ENCODE measurements at places on chromosomes 1 and 21. TPM values are rescaled to one million over a fixed set of nuclear protein-coding genes. Genes with fewer than 3 reads are reported as not detected.

DNA sequence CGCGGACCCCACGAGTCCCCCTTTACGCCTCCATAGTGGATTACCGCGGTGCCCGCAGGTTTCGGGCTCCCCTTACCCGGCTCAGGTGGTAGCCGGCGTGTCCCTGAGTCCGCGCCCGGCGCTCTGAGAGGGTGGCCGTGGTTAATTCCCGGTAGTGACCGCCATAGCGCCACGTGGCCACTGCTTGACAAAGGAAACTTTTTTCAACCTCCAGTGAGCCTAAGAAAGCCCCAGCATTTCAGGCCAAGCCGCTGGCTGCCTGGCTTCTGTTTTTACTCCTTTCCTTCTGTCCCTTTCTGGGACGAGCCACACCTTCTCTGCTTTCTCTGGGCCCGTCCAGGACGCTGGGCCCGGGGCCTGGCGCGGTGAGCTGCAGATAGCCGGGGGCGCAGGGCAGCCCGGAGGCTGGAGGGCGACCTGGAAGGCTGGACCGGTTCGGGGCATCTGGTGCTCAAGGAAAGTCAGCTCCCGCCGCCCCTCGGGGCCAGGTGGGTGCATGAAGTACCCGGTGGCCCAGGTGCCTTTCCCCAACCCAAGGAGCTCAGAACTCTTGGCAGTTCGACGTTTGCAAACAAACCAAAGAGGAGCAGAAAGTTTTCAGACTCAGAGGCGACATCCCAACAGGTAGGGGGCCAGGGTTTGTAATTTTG lies 540 bp upstream of the C1orf198 start:
- H3K36me3 ChIP-seq, result no peaks in the 10 kb centered on the region
- DNase-seq, result peak; percentile 71
- peaks cover 36% of the 10 kb centered on the region for H3K4me1 ChIP-seq

GRCh38 chr1:16721871-16722641 lies 18.3 kb upstream of the RNU1-4 start:
- H3K27ac ChIP-seq, result no peak overlapping the region
- H3K27me3 ChIP-seq, result peaks cover 55% of the 10 kb centered on the region
- DNase-seq, result no peak
- H3K4me1 ChIP-seq, result no peaks in the 10 kb centered on the region
- no peaks in the 10 kb centered on the region for H3K36me3 ChIP-seq

GRCh38 chr21:30395731-30396130 lies at the start of gene KRTAP13-1:
TSS of gene KRTAP13-1 (plus strand) at chr21:30396031. CDS start at chr21:30396087, 56 bp downstream.
- no peak within 1 kb of the TSS for H3K27ac ChIP-seq
- DNase-seq, result no peak

- H3K27ac ChIP-seq, result no peak overlapping the region
- no peaks in the 10 kb centered on the region for H3K4me1 ChIP-seq
- no peak overlapping the region for H3K4me3 ChIP-seq
These were observed 369.7 kb upstream of the RGS18 start for GRCh38 chr1:191788551-191788950.

DNA sequence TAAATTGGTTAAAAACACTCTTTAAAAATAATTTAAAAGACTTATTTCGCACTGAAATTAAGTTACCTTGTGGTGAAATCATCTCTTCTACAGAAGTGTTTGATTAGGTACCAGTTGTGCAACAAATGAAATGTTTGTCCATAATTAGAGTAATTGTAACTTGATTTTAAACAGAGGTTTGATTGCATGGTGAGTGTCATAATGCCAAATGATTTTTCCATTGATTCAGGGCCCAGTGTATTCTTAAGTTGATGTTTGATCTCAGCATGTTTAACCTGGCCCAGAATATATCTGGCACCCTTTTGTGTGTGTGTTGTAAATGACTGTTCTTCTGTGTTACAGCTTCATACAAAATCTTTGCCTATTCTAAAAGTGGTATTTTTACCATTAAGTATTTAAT lies 28.5 kb downstream of the LRRC8B start:
- H3K4me1 ChIP-seq, result peaks cover 9% of the 10 kb centered on the region
- no peaks in the 10 kb centered on the region for H3K27me3 ChIP-seq
- peak overlapping the region; percentile 71 for H3K27ac ChIP-seq

GRCh38 chr1:3530926-3531818 lies 76.7 kb downstream of the ARHGEF16 start:
- peak; percentile 79 for DNase-seq
- H3K27me3 ChIP-seq, result no peaks in the 10 kb centered on the region
- no peaks in the 10 kb centered on the region for H3K36me3 ChIP-seq
- H3K27ac ChIP-seq, result peak overlapping the region; percentile 48
- peaks cover 21% of the 10 kb centered on the region for H3K4me1 ChIP-seq

GRCh38 chr1:221816899-221817298 lies 75.0 kb upstream of the DUSP10 start:
- H3K27me3 ChIP-seq, result no peaks in the 10 kb centered on the region
- H3K36me3 ChIP-seq, result no peaks in the 10 kb centered on the region
- no peak overlapping the region for H3K27ac ChIP-seq

GRCh38 chr1:90114521-90115141 lies 119.7 kb downstream of the ZNF326 start:
- H3K4me3 ChIP-seq, result no peak overlapping the region
- H3K4me1 ChIP-seq, result no peaks in the 10 kb centered on the region
- peaks cover 3% of the 10 kb centered on the region for H3K27me3 ChIP-seq
- DNase-seq, result peak; percentile 22
- H3K36me3 ChIP-seq, result no peaks in the 10 kb centered on the region

GRCh38 chr1:157193219-157193618 lies 55.0 kb upstream of the ETV3 start:
- H3K4me1 ChIP-seq, result no peaks in the 10 kb centered on the region
- DNase-seq, result no peak
- H3K4me3 ChIP-seq, result no peak overlapping the region
- H3K27me3 ChIP-seq, result peaks cover 14% of the 10 kb centered on the region
- H3K36me3 ChIP-seq, result no peaks in the 10 kb centered on the region

DNA sequence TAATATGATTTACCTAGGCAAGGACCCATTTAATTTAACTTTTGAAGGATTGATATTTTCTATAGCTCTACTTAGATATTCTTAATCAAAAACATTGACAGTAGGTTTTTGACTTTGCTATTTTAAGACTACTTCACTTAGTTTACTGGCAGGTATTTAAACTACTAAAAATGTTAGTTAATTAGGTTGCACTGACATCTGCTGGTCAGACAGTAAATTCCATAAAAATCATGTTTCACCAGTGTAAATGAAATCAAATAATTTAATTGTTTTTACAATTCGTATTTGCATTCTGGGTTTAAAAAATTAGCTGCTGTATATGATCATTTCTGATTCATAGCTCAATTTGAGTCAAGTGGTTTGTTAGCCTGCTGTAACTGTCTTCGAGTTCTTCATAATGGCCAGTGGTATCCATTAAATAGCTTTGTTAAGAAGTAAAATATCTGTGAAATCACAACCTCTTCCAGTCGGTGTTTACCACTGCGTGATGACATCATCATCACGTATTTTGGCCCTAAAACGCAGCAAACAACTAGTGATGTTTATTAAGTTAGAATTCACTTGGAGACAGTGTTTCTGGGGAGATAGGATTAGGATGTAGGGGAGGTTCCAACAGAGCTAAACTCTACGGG lies 26.2 kb downstream of the EXTL2 start:
- H3K27ac ChIP-seq, result no peak overlapping the region
- no peaks in the 10 kb centered on the region for H3K27me3 ChIP-seq
- no peaks in the 10 kb centered on the region for H3K36me3 ChIP-seq
- peak; percentile 52 for DNase-seq

DNA sequence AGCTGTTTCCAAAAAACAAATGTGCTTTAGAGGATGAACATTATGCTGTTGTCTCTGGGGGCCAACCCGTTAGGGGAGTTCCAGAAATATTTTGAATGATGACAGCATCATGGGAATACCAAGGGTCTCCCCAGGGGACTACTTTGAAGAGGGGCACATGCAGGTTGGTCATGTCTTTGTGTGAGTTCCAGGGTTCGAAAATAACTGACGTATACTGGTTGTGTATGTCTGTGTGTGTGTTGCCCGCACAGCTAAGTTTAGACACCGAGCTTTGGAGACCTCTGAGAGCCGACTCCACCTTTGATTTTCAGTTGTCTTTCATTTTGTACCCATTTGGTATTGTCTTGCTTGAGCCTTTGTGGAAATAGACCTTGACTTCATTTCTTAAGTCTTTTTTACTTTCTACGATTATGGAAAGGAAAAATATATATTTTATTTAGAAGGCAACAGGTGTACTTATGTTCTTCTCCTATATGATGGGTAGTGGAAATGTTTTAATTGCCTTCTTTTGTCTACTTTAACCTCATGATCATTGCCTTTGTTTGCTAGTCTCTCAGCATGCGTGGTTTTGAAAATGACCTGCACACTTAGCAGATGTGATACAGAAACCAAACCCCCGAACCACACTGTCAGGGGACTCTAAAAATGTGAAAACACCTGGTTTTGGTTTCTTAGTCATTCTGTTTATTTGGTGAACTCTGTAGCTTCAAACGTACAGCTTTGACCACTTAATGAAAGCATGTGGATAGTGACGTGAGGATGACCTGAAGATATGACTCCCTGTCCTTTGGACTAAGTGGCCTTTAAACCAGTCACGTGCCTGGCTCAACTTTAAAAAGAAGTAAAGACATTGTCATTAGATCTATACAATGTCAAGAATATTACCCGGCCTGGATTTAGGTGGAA lies 56.5 kb downstream of the GALNT2 start:
- no peak for DNase-seq
- H3K36me3 ChIP-seq, result peaks cover 8% of the 10 kb centered on the region
- no peak overlapping the region for H3K27ac ChIP-seq
- no peaks in the 10 kb centered on the region for H3K27me3 ChIP-seq

GRCh38 chr21:43817157-43818086 lies 28.0 kb downstream of the RRP1 start:
- no peaks in the 10 kb centered on the region for H3K36me3 ChIP-seq
- H3K27ac ChIP-seq, result no peak overlapping the region
- H3K4me3 ChIP-seq, result no peak overlapping the region
- DNase-seq, result no peak
- peaks cover 2% of the 10 kb centered on the region for H3K4me1 ChIP-seq

- peak overlapping the region; percentile 99 for H3K27ac ChIP-seq
- no peaks in the 10 kb centered on the region for H3K36me3 ChIP-seq
- H3K4me3 ChIP-seq, result peak overlapping the region; percentile 7
- DNase-seq, result no peak
- H3K27me3 ChIP-seq, result peaks cover 15% of the 10 kb centered on the region
These were observed 3.0 kb downstream of the HLX start for GRCh38 chr1:220882061-220882891.

- no peaks in the 10 kb centered on the region for H3K36me3 ChIP-seq
- DNase-seq, result no peak
- no peak overlapping the region for H3K4me3 ChIP-seq
- H3K27me3 ChIP-seq, result no peaks in the 10 kb centered on the region
These were observed 22.0 kb downstream of the SLC44A5 start for GRCh38 chr1:75588779-75589475.

- H3K4me3 ChIP-seq, result no peak overlapping the region
- no peak for DNase-seq
- no peaks in the 10 kb centered on the region for H3K36me3 ChIP-seq
- no peaks in the 10 kb centered on the region for H3K27me3 ChIP-seq
- H3K27ac ChIP-seq, result no peak overlapping the region
These were observed 66.4 kb upstream of the SOD1 start for GRCh38 chr21:31592963-31593560.

DNA sequence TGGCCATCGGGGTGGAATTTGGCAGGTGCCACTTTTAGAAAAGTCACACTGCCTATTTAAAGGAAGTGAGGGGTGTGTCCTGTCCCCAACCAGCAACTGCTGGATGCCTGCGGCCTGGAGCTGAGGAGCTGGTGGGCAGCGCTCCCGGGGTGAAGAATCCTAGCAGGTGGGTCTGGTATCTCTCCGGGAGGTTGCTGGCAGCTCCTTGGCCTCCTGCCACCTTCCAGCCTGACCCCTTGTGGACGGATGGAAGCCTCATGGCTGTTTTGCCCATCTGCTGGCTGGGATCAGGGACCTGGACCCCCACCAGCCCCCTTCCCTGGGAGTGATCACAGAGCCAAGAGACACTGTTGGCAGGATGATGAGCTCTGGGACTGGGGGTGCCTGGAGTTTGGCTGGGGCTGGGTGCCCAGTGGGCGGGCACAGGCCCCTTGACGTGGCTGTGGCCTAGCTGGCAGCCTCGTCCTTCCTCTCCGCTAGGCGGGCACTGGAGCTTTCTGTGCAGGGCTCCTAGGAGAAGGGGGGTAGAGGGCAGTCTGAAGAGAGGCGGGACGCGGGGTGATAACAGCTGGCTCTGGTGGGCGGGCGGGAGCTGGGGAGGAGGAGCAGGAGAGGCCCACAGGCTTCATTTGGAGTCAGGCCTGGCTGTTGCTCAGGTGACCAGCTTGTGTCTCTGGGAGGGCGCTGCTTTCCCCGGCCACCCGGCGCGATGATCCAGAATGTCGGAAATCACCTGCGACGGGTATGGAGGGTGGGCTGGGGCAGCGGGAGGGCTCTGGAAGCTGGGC lies at the start of gene ACOT11:
Gene ACOT11 (plus strand): TSS at position 628 of the 788 bp plus-strand sequence. CDS start 82 bp downstream, at position 710.
- H3K36me3 ChIP-seq, result no peaks in the 10 kb centered on the region
- H3K27ac ChIP-seq, result no peak within 1 kb of the TSS
- peaks cover 27% of the 10 kb centered on the region for H3K4me1 ChIP-seq
- DNase-seq, result peak; percentile 69
- H3K4me3 ChIP-seq, result no peak within 1 kb of the TSS

GRCh38 chr1:6834366-6834765 lies 49.1 kb downstream of the CAMTA1 start:
- no peak overlapping the region for H3K27ac ChIP-seq
- H3K4me1 ChIP-seq, result peaks cover 10% of the 10 kb centered on the region
- no peak overlapping the region for H3K4me3 ChIP-seq
- no peaks in the 10 kb centered on the region for H3K36me3 ChIP-seq
- no peaks in the 10 kb centered on the region for H3K27me3 ChIP-seq

- H3K4me3 ChIP-seq, result no peak overlapping the region
- peak; percentile 7 for DNase-seq
- no peak overlapping the region for H3K27ac ChIP-seq
- H3K36me3 ChIP-seq, result no peaks in the 10 kb centered on the region
- no peaks in the 10 kb centered on the region for H3K4me1 ChIP-seq
These were observed 11.9 kb downstream of the F5 start for GRCh38 chr1:169574336-169574735.

GRCh38 chr1:242128951-242129502 lies 130.1 kb upstream of the MAP1LC3C start:
- H3K4me3 ChIP-seq, result no peak overlapping the region
- H3K27ac ChIP-seq, result no peak overlapping the region
- no peak for DNase-seq
- H3K36me3 ChIP-seq, result no peaks in the 10 kb centered on the region
- H3K27me3 ChIP-seq, result no peaks in the 10 kb centered on the region
- H3K4me1 ChIP-seq, result no peaks in the 10 kb centered on the region

GRCh38 chr1:207156095-207156494 lies 52.1 kb downstream of the C4BPA start:
- H3K4me1 ChIP-seq, result peaks cover 20% of the 10 kb centered on the region
- H3K4me3 ChIP-seq, result no peak overlapping the region

TMEM54 gene
- polyA plus RNA-seq, result 22.8 TPM

MAGOH gene
- polyA plus RNA-seq, result 83.5 TPM

HIVEP3 gene
- 7.2 TPM for polyA plus RNA-seq

TMCC2 gene
- 13.2 TPM for polyA plus RNA-seq

SLC25A34 gene
- polyA plus RNA-seq, result 5.4 TPM

NOS1AP gene
- polyA plus RNA-seq, result 3.2 TPM

DDX20 gene
- 20.2 TPM for polyA plus RNA-seq

RNU1-1 gene
- polyA plus RNA-seq, result 1.7 TPM

MROH7 gene
- 12.3 TPM for polyA plus RNA-seq

Data from left lung (tissue), 14 donors.